Activated CD8-positive, alpha-beta memory T cell treated with anti-CD3 and anti-CD28 coated beads for 36 hours (primary cell): ENCODE measurements at places on chromosomes 16 and 17. TPM values are rescaled to one million over a fixed set of nuclear protein-coding genes. Genes with fewer than 3 reads are reported as not detected.

The C17orf78 gene
- not detected for total RNA-seq

The SLC5A10 gene
- not detected for total RNA-seq

The CLDN7 gene
- 1.5 TPM for total RNA-seq

The LDHD gene
- not detected for total RNA-seq

The PCYT2 gene
- total RNA-seq = 30.4 TPM

The GAST gene
- not detected for total RNA-seq

The CLEC16A gene
- 34.9 TPM for total RNA-seq

The GAS7 gene
- total RNA-seq = 1.3 TPM

The CTRB2 gene
- not detected for total RNA-seq
